ENCODE measurements at places on chromosomes 16 and 17.

- no peak for DNase-seq
Measured at GRCh38 chr16:65947951-65948350, 418.5 kb upstream of the CDH5 start.

DNA sequence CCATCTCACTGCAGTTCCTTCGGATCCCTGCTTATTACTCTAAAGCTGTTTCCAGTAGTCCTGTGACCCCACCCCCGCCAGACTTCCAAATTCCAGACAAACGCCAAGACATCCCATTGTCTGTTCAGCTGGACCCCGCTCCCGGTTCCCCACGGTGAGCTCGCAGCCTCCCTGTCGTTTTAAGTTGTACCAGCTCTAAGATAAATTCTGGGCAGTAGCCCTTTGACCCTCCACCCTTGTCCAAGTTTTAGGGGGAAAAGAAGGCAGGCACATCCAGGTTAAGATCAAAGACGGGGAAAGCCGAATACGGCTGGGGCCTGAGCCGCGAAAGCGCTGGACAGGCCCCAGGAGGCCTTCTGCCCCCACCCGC, 589 bp downstream of the ARL6IP1 start:
- no peak for DNase-seq

GRCh38 chr16:49811644-49812334, 44.1 kb downstream of the ZNF423 start:
- DNase-seq, result no peak

DNA sequence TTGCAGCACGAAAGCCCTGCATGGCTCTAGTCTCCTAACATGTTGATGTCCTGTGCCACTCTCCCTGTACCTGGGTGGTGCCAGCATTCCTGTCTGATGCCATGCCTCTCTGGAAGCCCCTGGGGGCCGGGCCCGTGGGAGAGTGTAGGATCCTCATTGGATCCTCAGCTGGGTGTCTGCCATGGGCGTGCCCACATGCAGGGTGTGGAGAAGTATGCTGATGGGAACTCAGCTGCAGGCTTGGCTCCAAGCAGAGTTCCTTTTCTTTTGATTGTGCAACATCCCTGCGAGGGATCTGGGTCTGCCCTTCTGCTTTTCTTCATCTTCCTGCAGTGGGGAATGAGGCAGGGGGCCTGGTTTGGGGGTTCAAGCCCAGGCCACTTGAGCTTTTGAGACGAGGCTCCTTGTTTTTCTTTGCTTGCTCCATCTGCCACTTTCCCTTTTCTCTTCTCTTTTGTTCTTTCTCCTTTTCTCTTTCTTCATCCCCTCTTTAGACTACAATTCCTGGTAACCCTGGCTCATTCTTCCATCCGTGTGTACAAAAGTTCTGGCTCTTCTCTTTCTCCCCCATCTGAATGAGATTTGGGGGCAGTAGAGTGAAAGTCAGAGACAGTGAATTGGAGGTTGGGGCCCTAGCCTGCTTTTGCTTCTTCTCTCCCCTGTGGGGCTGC, 32.9 kb downstream of the KSR1 start:
- DNase-seq, result peak; percentile 94

GRCh38 chr17:61524319-61524718, 66.7 kb downstream of the NACA2 start:
- DNase-seq, result no peak

- no peak for DNase-seq
Measured at GRCh38 chr17:12995896-12996295, 21.9 kb downstream of the ELAC2 start.

GRCh38 chr16:63596716-63597115, 1525.1 kb downstream of the CDH11 start:
- no peak for DNase-seq

DNA sequence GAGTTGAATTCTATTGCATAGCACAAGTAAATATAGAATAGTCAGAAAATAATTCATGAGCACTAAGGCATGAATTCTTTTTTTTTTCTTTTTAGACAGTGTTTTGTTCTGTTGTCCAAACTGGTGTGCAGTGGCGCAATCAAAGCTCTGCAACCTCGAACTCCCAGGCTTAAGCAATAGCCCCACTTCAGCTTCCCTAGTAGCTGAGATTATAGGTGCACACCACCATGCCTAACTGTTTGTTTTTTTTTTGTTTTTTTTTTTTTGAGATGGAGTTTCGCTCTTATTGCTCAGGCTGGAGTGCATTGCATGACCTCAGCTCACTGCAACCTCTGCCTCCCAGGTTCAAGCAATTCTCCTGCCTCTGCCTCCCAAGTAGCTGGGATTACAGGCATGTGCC, 16.6 kb downstream of the TUBD1 start:
- no peak for DNase-seq

DNA sequence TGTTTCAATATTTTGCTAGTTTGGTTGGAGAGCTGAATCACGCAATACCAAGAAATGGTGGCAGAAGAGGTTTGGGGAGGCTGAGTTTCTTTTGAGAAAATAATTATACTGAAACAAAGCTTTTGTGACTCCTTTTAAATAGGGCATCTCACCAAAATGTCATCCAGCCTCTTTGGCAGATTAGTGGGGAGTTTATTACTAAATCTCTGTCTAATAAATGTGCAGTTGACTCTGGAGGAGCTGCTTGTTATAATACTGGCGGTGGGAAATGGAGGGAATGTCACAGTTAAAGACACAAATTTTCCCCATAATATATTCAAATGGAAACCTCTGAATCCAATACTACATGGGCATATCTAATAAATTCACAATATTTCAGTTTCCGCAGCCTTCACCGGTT, 44.7 kb downstream of the SNX11 start:
- no peak for DNase-seq

- DNase-seq, result peak; percentile 76
Measured at GRCh38 chr17:59105852-59106462, 723 bp downstream of the TRIM37 start.

GRCh38 chr17:80986816-80987475, 4.7 kb upstream of the CHMP6 start:
- peak; percentile 44 for DNase-seq

GRCh38 chr16:28001184-28001583, 62.3 kb downstream of the GSG1L start:
- DNase-seq, result no peak

GRCh38 chr17:54944796-54945195, 23.7 kb downstream of the COX11 start:
- no peak for DNase-seq

DNA sequence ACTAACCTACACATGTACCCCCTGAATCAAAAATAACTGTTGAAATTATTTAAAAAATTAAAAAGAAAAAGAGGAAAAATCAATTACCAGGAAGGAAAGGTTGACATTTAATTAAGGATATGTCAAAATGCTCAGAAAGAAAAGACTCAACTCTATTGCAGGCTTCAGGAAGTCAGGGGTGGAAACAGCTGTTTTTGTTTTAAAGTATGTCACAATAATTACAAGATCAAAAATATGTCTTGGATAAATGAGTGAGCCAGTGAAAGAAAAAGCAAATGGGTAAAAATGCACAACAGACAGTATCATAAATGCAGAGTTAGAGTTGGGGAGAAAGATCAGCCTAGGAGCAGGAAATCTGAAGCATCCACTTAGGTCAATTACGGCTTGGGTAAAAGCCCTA, 146.0 kb downstream of the CDH11 start:
- DNase-seq, result no peak

DNA sequence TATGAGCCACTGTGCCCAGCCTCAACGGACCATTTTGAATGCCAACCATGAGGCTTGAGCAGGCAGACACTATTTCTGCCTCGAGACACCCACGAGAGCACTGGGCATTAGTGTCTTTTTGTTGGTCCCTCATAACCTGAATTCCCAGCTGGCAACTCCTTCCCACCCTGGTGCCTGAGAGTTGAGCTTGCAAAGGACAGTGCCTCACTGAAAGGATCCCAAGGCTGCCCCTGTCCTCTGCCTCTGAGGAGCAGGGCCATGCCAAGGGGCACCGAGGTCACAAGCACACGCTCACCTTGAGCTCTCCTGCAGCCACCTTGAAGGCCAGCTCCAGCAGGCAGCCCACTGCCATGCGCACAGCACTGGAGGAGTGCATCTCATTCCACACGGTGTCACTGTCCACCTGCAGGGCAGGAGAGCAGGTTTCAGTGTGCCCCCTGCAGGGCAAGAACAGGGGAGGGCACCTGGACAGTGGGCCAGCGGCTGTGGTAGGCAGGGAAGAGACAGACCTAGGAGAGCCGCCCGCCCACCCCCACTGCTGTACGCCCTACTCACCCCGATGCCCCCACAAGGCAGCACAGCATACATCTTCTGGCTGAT, 12.8 kb downstream of the G6PC3 start:
- no peak for DNase-seq

GRCh38 chr17:9334536-9335446, 240.8 kb downstream of the STX8 start:
- DNase-seq, result no peak

DNA sequence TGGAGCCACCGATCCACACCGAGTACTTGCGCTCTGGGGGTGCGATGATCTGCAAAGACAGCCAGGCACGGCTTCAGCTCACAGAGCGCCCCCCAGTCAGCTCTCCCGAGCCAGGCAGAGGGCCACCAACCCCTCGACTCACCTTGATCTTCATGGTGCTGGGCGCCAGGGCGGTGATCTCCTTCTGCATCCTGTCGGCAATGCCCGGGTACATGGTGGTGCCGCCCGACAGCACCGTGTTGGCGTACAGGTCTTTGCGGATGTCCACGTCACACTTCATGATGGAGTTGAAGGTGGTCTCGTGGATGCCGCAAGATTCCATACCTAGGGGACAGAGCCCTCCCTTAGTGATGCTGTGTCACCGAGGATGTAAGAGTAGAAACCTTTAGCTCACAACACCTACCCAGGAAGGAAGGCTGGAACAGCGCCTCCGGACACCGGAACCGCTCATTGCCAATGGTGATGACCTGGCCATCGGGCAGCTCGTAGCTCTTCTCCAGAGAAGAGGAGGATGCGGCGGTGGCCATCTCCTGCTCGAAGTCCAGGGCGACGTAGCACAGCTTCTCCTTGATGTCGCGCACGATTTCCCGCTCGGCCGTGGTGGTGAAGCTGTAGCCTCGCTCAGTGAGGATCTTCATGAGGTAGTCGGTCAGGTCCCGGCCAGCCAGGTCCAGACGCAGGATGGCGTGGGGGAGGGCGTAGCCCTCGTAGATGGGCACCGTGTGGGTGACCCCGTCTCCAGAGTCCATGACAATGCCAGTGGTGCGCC, 1.6 kb downstream of the ACTG1 start:
- peak; percentile 60 for DNase-seq

GRCh38 chr16:75745242-75745641, 19.0 kb upstream of the CPHXL start:
- no peak for DNase-seq

- DNase-seq, result no peak
Measured at GRCh38 chr17:27414271-27414670, 42.0 kb upstream of the KSR1 start.

DNA sequence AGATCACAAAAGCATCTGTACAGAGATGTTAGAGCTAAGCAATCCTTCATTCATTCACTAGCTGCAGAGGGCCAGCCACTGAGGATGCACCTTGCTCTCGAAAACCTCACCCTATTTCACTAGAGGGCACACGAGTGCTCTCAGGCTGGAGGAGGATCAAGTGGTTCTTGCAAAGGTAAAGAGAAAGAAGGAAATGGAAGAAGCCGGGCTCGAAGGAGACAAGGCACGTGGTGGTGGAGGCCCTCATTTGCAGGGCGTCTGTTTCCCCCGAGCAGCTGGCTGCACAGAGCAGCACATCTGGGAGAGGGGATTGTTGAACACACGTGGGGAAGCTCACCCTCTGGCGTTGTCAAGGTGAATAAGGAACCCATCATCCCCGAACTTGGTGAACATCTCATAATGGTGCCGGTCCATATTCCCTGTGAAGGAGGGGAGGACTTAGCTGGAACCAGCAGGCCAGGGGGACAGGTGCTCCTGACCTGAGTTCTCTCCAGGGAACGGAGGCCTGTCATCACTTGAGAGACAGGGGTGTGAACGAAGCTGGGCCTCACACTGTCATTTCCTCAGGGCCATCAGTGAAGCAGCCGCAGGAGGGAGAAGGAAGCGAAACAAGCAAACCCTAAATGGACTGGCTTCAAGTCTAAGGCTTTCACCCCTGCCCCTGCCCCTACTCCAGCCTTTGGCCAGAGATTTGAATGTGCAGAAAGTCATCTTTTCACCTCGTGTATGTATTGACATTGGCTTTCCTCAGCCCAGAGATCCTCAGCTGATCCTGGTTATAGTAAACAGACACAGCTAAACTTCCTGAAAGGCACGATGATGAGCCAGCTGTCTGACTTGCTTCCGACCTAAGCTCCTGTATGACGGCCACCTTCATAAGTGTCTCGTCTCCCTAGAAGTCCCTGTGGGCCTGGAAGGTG, 27.6 kb downstream of the PRKAR1A start:
- peak; percentile 68 for DNase-seq

GRCh38 chr17:9209781-9210370, 188.6 kb downstream of the NTN1 start:
- peak; percentile 44 for DNase-seq

- no peak for DNase-seq
Measured at GRCh38 chr17:45794840-45795239, 10.7 kb downstream of the CRHR1 start.

GRCh38 chr17:61538480-61538879, 52.5 kb downstream of the NACA2 start:
- DNase-seq, result no peak

DNA sequence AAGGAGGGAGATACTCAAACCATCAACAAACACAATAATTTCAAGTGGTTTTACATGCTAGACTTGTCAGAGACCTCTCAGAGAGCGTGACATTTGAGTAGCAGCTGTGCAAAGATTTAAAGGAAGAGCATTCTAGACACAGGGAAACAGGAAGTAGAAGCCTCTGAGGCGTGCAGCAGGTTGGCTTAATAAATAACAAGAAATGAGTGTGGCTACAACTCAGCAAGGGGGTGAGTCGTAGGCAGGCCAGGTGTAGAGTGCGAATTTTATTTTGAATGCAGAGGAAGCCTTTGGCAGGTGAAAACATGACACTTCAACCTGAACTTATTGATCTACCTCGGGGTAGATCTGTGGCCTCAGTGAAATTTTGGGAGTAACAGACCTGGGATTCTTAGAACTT, 73.2 kb upstream of the MRTFB start:
- no peak for DNase-seq

DNA sequence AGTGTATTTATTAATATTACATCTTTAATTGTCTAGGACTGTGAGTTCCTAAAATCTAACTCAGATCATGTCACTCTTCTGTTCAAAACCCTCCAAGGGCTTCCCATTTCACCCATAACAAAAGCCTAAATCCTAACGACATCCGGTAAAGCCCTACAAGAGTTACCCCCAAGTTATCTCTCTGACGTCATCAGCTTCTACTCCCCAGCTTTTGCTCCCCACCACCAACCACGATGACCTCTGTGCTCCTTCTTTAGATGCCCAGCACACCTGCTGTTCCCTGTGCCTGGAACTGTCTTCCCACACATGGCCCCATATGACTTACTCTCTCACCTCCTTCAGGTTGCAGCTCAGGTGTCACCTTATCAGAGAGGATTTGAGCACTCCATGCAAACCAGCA, 6.3 kb upstream of the KDM8 start:
- no peak for DNase-seq

GRCh38 chr16:11251525-11252481, 4.2 kb downstream of the SOCS1 start:
- DNase-seq, result no peak

GRCh38 chr17:75921596-75921995, 16.9 kb upstream of the MRPL38 start:
- no peak for DNase-seq
